ENCODE measurements at places on chromosomes 12 and 14.

GRCh38 chr12:39966256-39966655, 139.6 kb downstream of the SLC2A13 start:
- no peak for DNase-seq

- DNase-seq, result no peak
Measured at GRCh38 chr12:116538076-116538591, 21.0 kb upstream of the MAP1LC3B2 start.

GRCh38 chr12:49388682-49389386, 21.6 kb downstream of the SPATS2 start:
- DNase-seq, result no peak

- DNase-seq, result no peak
Measured at GRCh38 chr12:14262771-14263511, 102.5 kb upstream of the ATF7IP start.

GRCh38 chr14:93331002-93331727, 1.7 kb downstream of the BTBD7 start:
- DNase-seq, result no peak

- DNase-seq, result peak; percentile 31
Measured at GRCh38 chr14:105019861-105020814, 745 bp downstream of the CDCA4 start.

GRCh38 chr14:67765192-67765834, 51.1 kb downstream of the ZFYVE26 start:
- no peak for DNase-seq

DNA sequence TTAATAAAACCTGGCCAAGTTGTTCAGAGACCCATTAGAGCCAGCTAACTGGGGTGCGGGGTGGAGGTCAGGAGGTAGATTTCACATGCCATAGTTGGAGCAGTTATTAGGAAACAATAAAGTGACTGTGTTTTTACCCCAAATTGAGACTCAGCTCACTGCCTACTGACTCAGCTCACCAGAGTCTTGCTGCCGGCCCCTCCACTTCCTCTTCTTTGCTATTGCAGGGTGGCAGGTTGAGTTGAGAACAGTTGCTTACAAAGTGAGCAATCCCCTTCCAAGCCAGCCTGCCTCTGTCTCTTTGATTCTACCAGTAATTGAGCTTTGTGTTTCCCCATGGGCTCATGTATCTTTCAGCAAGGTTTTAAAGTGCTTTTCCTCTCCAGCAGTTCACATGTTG, 12.9 kb downstream of the ST8SIA1 start:
- no peak for DNase-seq

- DNase-seq, result no peak
Measured at GRCh38 chr12:5038781-5039311, 4.8 kb upstream of the KCNA5 start.

- DNase-seq, result no peak
Measured at GRCh38 chr14:33931461-33931860, 19.4 kb downstream of the EGLN3 start.

DNA sequence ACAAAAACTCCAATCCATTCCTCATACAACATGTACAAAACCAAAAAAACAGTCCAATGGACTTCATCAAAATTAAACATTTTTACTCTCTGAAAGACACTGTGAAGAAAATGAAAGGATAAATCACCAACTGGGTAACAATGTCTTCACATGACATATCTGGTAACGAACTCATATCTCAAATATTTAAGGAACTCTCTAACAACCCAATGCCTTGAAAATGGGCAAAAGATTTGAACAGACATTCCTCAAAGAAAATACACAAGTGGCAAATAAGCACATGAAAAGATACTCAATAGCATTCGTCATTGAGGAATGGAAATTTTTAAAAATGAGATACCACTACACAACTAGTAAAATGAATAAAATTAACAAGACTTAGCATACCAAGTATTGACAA, 198.7 kb upstream of the RASSF8 start:
- no peak for DNase-seq

DNA sequence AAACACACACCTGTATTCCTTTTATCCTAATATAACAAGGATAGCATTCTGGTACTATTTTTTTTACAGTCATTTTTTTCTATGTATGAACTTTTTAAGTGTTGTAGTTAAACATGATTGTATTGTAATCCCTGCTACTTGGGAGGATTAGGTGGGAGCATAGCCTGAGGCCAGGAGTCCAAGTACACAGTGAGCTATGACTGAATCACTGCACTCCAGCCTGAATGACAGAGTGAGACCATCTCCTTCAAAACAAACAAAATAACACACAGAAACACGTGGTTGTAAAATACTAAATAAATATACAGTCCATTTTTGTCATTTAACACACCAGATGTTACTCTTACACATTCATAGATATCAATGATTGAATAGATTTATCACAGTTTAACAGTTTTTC, 56.9 kb downstream of the MAP4K5 start:
- DNase-seq, result no peak

GRCh38 chr14:71380271-71380670, 473.0 kb downstream of the PCNX1 start:
- no peak for DNase-seq

GRCh38 chr12:77965790-77966189, 135.1 kb downstream of the NAV3 start:
- DNase-seq, result no peak

- no peak for DNase-seq
Measured at GRCh38 chr12:124869059-124869665, 5.5 kb upstream of the SCARB1 start.
